Naive B cell (primary cell): ENCODE measurements at places on chromosomes 1 and 21. TPM values are rescaled to one million over a fixed set of nuclear protein-coding genes. Genes with fewer than 3 reads are reported as not detected.

Gene MIS18A
- 6.6 TPM for polyA plus RNA-seq

Gene KCNK1
- not detected for polyA plus RNA-seq

Gene CD34
- not detected for polyA plus RNA-seq

Gene GOLPH3L
- 10.1 TPM for polyA plus RNA-seq

Gene PAX7
- not detected for polyA plus RNA-seq

Gene AHCTF1
- 11.2 TPM for polyA plus RNA-seq
